ENCODE measurements at places on chromosomes 7 and 10.

GRCh38 chr10:26832960-26833359 is 27.8 kb downstream of the ABI1 start:
- DNase-seq = no peak

DNA sequence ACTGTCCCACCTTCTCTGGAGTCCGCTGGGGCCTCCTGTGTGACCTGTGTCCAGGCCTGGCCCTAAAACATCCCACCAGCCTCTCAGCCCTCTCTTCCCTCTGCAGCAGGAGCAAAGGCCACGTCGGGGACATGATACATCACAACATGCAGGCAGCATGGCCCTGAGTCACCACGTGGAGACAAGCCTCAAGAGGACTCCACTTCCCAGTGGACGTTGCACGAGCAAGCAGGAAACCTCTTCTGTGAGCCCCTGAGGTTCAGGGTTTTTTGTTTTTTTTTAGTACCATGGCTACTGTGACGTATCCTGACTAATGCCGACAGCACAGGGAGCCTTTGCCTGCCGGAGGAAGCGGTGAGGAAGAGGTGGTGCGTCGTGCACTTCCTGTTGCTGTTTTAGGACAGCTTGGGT is 165.9 kb downstream of the DNAJB6 start:
- DNase-seq = peak; percentile 56

- DNase-seq = no peak
Measured at GRCh38 chr7:33901199-33901598, 4.1 kb upstream of the BMPER start.

- no peak for DNase-seq
Measured at GRCh38 chr10:43945094-43945730, 296.5 kb upstream of the ZNF32 start.

DNA sequence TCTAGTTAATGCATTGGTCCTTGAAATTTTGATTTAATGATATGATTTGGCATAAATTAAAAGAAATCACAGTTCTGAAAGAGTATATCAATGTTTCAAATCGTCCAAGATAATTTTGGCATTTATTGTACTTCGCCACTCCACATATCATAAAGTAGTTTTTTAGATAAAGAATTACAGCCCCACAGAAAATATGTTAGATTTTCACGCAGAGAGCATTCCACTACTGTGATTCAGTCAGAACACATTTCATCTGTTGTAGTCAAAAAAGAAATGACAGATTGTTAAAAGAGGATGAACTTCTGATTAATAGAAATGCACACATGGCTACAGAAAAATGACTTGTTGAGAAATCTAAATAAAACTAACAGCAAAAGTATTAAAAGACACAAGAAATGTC is 1063.5 kb upstream of the LRRN3 start:
- DNase-seq = no peak

- DNase-seq = no peak
Measured at GRCh38 chr10:97729014-97729413, 7.9 kb upstream of the ZFYVE27 start.

Measured in activated naive CD4-positive, alpha-beta T cell treated with anti-CD3 and anti-CD28 coated beads, Interleukin-2, amount 50 U/mL, for 16 hours (primary cell).